Activated T-cell treated with anti-CD3 and anti-CD28 coated beads for 48 hours (primary cell): ENCODE measurements at places on chromosomes 7 and 10.

GRCh38 chr7:34752929-34753328 is 94.9 kb downstream of the NPSR1 start:
- no peak for DNase-seq

GRCh38 chr7:74038194-74038961 is 10.4 kb downstream of the ELN start:
- no peak for DNase-seq

GRCh38 chr7:84792231-84792893 is 394.5 kb downstream of the SEMA3D start:
- DNase-seq: no peak

GRCh38 chr7:124130-124949 is 68.0 kb upstream of the FAM20C start:
- no peak for DNase-seq

DNA sequence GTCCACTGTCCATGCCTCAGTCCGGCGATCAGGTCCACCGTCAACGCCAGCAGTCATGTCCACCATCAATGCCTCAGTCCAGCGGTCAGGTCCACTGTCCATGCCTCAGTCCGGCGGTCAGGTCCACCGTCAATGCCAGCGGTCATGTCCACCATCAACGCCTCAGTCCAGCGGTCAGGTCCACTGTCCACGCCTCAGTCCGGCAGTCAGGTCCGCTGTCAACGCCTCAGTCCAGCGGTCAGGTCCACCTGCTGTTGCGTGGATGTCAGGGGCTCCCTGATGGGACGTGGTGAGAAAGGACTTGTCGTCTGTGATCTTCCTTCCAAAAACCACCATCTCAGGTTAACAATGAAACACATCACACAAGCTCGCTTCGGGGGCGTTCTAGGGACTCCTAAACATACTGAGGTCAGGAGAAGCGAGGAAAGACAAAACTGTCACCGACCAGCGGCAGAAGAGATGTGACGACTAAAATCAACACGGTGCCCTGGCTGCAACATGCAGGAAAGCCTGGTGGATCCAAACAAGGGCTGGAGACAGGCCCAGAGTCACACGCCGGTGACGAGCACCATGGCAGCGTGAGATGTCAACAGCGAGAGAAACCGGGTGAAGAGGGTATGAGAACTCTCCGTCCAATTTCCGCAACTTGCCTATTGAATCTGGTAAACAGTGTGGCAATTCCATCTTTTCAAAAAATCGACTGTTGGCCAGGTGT is 264.2 kb downstream of the MAD1L1 start:
- DNase-seq: no peak

GRCh38 chr10:59283456-59284091 is 78.8 kb downstream of the FAM13C start:
- DNase-seq: no peak

GRCh38 chr7:332646-333392 is 42.8 kb downstream of the FOXL3 start:
- peak; percentile 88 for DNase-seq

DNA sequence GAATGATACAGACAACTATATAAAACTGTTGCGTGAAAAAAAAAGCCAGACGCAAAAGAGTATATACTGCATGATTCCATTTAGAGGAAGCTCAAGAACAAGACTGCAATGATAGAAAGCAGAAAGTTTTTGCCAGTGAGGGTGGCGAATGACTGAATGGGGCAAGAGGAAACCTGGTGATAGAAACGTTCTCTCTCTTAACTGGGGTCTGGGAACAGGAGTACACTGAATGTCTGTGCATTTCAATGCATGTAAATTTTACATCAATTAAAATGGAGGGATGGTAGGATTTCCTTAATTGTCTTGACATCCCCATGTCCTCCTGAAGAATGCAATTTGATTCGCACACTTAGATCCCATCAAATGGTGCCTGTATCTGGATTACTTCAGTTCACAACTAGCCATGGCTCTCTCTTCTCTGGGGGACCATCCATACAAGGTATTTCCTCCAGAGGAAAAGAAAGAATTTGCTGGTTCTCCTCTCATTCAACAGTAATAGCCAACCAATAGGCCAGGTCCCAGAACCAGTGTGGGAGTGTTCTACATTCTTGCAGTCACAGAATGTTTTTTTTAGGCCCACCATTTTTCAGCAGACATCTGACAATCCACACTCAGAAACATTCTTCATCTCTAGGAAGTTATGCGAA is 221.0 kb upstream of the KLF14 start:
- DNase-seq: no peak

DNA sequence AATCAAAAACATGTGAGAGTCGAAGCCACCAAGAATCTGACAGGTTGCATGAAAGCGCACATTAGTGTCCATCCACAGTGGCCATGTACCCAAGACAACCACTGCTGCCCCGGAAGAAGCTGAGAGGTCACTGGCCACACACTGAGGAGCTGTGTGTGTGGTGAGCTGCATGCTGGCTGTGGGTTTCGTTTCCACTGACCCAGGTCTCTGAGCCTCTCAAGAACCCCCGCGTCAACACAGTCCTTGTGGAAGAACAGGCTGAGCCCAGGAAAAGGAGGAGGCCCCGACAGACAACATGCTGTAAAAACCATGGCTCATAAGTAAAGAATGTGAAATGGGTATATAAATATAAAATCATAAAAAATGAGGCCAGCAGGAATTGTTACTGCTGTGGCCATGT is 8.2 kb downstream of the VIPR2 start:
- DNase-seq: no peak

DNA sequence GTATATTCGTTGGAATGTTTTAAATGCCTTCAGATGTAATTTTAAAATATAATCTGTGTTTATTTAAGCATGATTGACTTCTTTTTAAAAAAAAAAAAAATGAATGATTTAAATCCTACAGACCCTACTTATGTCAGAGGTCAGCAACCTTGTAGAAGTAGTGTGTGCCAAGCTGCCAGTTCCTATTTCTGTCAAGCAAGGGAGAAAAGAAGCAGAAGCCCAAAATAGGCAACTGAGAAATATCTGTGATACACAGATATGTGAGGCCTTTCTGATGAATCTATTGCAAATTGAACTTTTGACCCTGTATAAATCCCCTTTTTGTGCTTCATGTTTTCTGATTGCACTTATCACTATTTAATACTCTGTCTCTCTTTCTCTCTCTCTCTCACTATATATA is 199.5 kb downstream of the LRRN3 start:
- no peak for DNase-seq

GRCh38 chr10:101848894-101849351 is 5.3 kb upstream of the KCNIP2 start:
- no peak for DNase-seq

DNA sequence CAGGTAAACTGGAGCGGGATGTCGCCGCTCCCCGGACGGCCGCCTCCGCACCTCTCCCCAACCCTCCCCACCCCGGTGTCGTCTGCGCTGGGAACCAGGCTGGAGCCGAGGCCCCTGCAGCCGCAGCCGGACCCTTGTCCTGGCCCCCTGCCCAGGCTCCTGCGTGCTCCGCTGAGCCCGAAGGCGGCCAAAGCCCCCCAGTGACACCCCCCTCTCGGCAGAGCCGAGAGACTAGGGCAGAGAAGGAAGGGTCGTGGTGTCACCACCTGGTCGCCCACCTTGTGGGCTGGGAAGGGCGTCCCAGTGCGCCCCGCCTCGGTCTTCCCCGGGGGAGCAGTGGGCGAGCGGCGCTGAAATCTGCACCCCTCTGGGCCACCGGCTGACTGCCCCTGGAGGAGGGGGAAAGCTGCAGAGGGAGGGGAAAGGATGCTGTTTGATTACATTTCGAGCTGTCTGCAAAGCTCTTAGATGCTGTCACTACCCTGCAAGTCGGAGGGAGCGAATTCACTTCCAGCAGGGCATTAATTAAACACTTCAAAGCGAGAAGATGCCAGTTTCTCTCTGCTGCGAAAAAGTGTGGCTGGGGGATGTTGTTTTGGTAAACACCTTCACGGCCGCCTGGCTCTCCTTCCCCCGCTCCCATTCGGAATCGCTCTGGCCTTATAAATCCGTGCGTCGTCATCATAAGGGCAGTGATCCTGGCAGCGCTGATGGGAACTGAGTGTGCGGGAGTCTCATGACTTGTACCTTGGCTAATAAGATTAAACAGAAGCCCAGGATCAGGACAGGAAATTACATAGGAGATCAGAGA is 622 bp downstream of the DYNC1I1 start:
- DNase-seq: no peak

GRCh38 chr10:31000071-31000782 is 31.4 kb downstream of the ZNF438 start:
- DNase-seq: no peak

DNA sequence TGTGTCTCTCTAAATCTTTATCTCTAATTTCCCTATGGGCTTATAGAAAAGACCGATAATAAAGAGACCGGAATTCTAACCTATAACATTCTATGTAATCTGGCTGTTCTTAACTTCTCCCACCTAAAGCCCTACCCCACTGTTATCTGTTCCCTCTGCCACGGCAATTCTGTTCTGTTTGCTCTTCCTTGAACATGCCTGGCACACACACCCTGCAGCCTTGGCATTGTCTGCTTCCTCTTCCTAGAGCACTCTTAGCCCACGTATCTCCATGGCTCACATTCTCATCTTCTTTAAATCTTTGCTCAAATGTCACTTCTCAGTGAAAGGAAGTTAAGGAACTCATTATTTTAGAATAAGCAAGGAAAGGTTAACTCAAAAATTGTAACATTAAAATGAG is 309.2 kb downstream of the GPR158 start:
- DNase-seq: no peak

GRCh38 chr7:767941-768731 is 41.1 kb upstream of the PRKAR1B start:
- peak; percentile 28 for DNase-seq

DNA sequence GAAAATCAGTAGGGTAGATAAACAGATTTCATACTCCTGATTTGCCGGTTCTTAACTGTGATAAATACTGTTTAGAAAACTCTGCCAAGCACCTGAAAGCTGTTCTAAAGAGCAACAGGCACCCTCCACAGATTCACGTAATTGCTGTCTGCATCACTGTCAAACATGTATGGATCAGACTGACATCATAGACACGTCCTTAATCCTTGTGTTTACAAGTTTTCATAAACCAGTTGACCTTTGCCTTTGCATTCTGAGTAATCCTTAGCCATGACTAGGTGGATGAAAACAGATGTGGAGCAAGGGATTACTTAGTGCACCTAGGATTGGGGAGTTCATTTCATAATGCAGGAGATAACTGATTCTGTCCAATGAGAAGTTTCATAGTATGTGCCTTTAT is 41.6 kb downstream of the SLC39A12 start:
- DNase-seq: no peak

GRCh38 chr7:50633414-50633710 is 68.2 kb upstream of the DDC start:
- no peak for DNase-seq

- DNase-seq: no peak
Measured at GRCh38 chr7:17682586-17682985, 257.7 kb downstream of the SNX13 start.

DNA sequence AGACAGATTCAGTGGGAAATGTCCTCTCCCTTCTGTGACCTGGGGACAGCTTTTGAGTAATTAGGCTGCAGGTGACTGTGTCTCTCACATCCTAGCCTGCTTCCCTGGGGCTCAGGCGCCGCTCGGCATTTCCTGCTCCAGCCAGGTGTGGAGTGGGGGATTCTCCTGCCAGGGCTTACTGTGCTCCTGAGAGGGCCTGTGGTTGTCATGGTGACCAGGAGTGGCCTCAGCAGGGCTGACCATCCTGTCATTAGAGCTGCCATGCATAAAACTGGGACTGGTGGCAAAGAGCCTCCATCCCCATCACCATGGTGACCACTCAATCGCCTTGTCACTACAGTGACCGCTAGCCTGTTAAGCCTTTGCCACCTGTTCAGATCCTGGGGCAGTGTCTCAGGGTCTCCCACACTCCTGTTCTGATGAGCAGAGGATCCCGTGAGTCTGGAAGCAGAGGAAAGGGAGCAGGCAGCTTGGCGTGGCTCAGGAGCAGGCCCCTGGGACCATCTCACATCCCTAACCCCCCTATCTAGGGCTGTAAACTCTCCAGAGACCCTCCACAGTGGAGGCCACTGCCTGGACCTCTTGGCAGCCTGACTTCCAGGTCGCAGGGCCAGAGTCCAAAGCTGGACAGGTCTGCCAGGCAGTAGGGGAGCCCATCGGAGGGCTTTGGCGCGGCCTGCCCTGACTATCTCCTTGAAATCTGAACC is at the start of gene GCK:
GCK (minus strand) TSS at position 154 of the 707 bp plus-strand sequence. CDS start 486 bp downstream, outside the sequence.
- no peak for DNase-seq

- DNase-seq: no peak
Measured at GRCh38 chr10:112847778-112848177, 102.3 kb upstream of the TCF7L2 start.

DNA sequence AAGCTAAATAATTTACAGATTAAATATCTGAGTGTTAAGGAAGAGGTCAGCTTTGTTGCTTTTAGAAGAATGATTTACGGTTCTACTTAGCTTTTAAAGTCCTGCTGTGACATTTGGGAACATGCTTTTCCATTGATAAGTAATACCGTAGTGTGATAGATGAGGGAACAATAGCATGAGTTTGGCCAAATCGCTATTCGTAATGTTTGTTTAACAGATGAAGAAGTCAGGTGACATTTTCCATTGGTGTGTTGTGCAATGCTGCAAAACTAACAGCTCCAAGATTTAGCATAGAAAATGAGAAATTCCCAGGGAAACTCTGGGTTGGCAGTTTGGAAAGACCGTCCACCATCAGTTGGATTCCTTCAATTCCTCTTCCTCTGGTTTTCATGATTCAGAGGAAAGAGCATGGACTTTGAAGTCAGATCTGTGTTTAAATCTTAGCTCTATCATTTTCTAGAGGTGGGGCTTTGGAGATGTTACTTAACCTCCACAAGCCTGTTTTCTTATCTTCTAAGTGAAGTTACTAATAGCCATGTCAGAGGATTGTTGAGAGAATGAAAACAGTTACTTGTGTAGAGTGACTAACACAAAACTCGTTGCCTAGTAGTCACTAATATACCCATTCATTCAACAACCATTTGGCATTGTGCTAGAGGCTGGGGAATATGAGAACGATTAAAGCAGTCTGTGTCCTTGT is 140.4 kb upstream of the BMPER start:
- no peak for DNase-seq

DNA sequence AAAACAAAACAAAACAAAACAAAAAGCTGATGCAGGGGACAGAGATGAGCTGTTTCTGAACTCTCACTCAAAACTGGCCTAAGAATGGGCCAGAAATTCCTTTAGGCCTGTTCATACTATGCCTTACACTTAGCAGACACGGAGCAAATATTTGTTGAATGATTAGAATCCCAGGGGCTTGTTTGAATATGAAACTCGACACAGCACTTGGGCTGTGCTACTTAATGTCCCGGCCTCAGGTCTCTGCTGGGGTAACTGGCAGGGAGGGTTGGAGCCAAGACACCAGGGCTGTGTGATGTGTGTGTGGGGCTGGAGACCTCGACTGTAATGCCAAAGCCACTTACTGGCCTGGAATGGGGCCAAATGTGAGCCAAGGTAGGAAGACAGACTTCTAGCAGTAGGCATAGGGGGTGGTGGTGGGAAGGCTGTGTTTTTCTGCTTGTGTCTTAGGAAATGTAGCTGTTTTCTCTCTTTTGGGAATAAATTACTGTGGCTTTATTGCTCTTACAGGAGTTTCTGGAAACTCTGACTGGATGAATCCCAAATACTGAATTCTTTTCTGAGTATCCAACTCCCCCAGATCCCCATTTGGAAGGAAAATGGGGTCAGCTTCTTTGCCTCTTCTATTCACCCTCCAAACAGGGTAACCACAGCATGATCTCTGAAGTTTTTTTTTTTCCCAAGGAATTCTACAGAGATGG is 66.7 kb downstream of the EMX2 start:
- no peak for DNase-seq
